NCI-H2171 (cell line): ENCODE measurements at places on chromosomes 5 and 9.
A peak's percentile ranks its signal among the peaks of the same experiment; 100 is the strongest.

- DNase-seq, result no peak
Measured at GRCh38 chr9:126055381-126055985, 271.1 kb upstream of the MVB12B start.

DNA sequence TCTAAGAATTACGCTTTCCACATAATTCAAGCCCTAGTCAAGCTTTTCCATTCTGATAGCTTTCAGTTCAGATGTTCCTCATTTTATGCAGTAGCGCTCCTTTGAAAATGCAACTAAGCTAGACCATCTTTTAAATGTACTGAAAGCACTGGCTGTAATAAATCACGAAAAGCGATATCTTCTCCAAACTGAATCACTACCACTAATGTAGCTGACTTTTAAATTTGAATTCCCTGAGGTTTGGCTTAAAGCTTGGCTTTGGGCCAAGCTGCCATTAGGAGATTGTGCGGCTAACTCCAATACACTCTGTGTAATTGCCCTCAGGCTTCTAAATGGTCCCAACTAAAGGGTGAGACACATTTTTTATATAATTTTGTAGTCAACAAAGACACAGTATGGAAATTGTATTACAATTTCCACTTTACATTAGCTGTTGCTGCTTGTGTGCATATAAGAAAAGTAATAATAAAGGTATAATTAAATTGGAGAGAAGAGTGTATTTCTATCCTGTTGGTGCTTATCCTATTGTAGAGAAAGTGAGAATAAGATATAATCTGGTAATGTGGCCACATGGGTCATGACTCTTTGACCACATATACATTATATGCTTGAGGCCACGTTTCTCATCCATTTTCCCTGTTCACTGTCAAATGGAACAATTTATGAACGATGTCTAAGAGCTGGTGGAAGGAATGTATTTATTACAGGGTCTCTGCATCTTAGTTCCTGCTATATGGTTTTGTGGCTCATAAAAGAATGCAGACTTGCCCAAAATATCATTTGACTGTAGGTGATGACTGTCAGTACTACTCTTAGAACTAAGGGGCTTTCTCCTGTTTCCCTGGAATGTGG is 118.7 kb upstream of the TAF11L2 start:
- peak; percentile 73 for DNase-seq

DNA sequence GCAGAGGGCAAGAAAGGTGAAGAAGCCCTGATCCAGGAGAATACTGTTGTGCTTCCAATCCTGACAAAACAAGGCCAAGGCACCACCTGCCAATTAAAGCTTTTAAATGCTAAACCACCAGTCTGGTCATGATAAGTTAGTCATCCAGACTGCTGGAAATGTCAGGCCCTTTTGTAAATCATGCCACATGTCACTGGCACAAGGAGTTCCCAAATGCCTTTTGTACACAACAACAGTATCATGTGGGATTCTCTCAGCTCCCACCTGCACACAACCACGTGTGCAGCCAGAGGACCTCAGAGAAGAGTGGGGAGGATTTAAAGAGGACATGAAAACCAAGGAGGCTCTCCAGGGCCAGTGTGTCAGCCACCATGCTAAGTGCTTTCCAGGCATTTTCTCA is 99.3 kb downstream of the CDK5RAP2 start:
- peak; percentile 25 for DNase-seq

DNA sequence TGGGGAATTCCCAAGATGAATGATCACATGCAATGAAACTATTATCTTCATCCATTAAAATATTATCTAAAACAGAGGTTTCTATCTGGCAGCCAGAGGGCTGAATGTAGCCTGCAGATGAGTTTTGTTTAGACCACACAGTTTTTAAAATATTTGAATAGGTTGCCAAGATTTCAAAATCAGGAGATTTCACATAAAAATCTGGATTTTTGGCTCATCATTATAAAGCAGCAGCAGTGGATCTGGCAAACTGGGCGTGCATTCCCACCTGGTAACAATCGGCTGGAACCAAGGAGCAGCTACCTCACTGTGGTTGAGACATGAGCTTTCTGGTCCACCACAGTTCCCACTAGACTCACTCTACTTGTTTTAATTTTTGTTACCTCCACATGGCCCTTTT is 155.1 kb downstream of the BNC2 start:
- DNase-seq, result no peak

DNA sequence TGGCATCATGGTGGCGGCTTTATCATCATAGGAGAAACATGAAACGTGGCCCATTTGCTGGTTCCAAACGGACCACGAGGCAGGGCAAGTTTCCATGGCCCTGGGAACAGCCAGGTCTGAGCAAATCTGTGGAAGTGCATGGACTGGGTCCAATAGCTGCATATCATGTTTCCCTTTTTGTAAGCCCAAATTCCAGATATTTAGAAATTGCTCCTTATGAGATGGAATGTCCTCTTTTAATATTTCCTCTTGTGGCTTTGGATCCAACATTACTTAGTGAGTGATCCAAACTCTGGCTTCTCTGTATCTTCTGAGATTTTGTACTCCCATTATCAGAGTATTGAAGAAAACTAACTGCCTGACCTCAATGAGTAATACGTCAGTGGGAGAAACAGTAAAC is 79.8 kb upstream of the FBXL7 start:
- DNase-seq, result no peak

GRCh38 chr9:94139672-94140417 is 55.6 kb downstream of the PTPDC1 start:
- DNase-seq, result peak; percentile 57

- DNase-seq, result peak; percentile 83
Measured at GRCh38 chr5:17216974-17217492, 398 bp upstream of the BASP1 start.

DNA sequence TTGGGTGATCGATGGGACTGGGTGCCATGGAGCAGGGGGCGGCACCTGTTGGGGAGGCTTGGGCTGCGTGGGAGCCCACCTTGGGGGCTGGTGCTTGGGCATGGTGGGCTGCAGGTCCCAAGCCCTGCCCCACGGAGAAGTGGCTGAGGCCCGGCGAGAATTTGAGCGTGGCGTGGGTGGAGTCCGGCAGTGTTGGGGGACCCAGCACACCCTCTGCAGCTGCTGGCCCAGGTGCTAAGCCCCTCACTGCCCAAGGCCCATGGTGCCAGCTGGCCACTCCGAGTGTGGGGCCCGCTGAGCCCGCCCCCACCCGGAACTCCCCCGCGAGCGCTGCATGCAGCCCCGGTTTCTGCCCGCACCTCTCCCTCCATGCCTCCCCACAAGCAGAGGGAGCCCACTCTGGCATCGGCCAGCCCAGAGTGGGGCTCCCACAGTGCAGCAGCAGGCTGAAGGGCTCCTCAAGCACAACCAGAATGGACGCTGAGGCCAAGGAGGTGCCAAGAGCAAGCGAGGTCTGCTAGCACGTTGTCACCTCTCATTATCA is 1178.6 kb upstream of the CDH10 start:
- DNase-seq, result no peak

GRCh38 chr5:79023348-79023747 is 38.2 kb upstream of the ARSB start:
- no peak for DNase-seq

GRCh38 chr9:88092797-88093331 is 45.4 kb downstream of the SPATA31C2 start:
- DNase-seq, result no peak

- peak; percentile 94 for DNase-seq
Measured at GRCh38 chr5:31638748-31639418, at the start of gene PDZD2. PDZD2 (plus strand) TSS chr5:31639131.

DNA sequence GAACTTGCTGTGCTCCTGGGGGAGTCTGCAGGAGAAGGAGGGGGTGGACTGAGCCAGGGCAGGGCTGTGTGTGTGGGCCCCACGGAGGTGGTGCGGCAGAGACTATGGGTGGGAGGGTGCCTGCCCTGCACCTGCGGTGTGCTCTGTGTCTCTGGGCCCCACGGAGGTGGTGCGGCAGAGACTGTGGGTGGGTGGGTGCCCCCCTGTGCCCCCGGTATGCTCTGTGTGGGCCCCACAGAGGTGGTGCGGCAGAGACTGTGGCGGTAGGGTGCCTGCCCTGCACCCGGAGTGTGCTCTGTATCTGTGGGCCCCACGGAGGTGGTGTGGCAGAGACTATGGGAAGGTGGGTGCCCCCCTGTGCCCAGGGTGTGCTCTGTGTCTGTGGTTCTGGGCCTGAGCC is 103.7 kb downstream of the EHMT1 start:
- no peak for DNase-seq

DNA sequence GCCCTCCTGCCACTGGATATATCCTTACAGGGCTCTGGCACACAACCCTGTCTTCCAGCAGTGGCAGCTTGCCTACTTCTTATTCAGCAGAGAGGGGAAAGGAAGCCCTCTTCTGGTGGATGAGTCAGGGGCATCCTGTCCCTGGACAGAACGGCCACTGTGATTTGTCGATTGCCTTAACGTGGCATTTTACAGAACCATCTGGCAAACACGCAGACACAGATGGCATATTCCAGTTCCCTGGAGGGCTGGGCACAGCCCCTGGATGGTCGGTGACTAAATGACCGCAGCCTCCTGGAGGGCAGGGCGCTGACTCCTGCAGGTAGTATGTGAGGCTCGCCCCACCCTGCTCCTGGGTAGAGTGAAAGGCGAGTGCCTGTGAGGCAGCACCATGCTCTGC is 62.1 kb downstream of the DCP2 start:
- no peak for DNase-seq

- no peak for DNase-seq
Measured at GRCh38 chr9:129945314-129945713, 97.7 kb downstream of the FNBP1 start.

GRCh38 chr5:166088389-166089039 is 2202.9 kb upstream of the WWC1 start:
- DNase-seq, result no peak

DNA sequence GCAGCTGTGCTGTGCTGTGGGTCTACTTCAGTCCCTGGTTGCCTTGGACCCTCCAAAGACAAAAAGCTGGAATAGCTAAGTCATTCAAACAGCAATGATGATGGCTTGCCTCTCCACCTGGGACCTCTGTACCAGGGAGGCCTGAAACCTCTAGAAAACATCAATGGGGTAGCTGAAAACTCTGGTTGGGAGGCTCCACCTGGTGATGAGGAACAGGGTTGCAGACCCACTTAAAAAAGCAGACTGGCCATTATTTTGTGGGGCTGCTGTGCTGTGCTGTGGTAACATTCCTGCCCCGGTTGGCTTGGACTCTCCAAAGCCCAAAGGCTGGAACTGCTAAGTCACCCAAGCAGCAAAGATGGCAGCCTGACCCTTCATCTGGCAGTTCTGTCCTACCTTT is 839.3 kb upstream of the ARRDC3 start:
- no peak for DNase-seq

DNA sequence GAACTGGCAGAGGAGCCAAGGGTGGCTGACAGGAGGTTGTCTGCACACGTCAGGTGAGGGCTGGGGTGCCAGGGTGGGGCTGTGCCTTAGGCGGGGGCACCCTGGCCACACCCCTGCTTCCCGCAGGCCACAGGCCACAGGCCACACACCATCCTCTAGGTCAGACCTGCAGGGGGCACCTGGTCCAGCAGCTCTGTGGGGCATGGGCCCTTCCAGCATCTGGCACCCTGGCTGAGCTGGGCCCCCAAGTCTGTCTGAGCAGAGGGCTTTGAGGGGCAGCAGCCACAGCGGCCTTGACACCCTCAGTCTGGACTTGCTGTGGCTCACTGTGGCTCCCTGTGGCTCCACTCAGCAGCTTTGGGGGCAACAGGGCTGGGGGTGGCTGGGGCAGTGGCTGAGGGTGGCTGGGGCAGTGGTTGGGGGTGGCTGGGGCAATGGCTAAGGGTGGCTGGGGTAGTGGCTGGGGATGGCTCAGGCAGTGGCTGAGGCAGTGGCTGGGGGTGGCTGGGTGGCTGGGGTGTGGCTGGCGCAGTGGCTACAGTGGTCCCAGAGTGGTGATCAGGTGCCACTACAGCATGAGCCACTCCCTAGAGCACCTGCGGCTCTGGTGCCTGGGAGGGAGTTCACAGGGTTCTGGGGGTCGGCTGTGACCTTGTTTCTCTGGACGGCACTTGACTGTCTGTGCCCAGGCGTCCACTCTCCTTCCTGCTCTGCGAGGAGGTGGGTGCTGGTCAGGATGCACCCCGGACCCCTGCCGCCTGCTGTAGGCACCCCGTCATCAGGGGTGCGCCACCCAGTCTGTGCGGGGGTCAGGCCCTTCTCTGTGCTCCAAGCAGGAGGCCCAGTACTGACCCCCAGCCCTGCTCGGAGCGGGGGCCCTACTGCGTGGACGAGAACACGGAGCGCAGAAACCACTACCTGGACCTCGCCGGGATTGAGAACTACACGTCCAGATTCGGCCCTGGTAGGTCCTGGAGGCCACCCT is 27.1 kb downstream of the NKD2 start:
- no peak for DNase-seq

DNA sequence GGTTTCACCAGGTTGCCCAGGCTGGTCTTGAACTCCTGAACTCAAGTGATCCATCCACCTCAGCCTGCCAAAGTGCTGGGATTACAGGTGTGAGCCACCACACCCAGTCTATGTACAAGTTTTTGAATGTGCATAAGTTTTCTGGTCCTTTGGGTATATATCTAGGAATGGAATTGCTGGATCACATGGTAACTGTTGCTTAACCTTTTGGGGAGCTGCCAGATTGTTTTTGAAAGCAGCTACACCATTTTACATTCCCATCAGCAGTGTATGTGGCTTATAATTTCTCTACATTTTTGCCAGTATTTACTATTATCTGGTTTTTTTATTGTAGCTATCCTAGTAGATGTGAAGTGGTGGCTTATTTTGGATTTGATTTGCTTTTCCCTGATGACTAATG is 8.9 kb upstream of the LNPEP start:
- no peak for DNase-seq

GRCh38 chr5:170450061-170450669 is 53.7 kb upstream of the KCNIP1 start:
- DNase-seq, result no peak

GRCh38 chr9:4970970-4971641 is 14.0 kb upstream of the JAK2 start:
- no peak for DNase-seq

GRCh38 chr5:1523480-1523792 is 324 bp downstream of the LPCAT1 start:
- DNase-seq, result peak; percentile 46
